ENCODE measurements at places on chromosomes 4 and X.

DNA sequence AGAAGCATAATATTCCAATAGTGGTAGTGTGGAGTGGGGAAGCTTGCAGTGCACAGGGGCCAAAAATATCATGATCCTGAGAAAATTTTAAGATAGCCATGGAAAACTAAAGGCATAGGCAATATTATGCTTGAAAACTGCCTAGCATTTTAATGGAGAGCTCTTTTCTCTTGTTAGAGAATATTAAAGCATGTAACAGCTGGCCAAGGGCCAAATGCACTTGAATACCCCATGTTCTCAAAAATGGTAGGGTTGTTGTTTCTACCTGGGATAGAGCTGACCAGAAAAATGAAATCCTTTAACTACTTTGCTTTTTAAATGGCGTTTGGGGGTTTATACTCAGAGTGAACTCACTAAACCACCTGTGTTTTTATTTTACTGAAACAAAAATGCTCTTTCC is 739.6 kb upstream of the SLIT2 start:
- DNase-seq: no peak

DNA sequence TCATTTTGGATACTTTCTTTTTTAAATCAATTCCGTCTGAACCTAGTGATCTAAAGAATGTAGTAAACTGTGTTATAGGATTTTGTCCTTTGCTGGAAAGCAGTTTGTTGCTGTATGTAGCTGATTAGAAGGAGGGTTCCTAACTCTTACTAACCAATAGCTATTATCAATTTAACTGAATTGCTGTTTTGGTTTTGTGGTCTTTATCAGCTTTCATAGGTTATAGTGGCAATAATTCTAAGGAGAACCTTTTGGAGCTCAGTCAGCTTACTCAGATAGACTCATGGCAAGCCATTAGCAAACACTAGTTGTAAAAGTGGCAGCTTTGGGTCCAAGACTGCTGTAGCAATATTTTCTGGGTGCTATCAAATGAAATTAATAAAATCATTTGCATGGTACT is 29.6 kb downstream of the SH3BGRL start:
- no peak for DNase-seq

DNA sequence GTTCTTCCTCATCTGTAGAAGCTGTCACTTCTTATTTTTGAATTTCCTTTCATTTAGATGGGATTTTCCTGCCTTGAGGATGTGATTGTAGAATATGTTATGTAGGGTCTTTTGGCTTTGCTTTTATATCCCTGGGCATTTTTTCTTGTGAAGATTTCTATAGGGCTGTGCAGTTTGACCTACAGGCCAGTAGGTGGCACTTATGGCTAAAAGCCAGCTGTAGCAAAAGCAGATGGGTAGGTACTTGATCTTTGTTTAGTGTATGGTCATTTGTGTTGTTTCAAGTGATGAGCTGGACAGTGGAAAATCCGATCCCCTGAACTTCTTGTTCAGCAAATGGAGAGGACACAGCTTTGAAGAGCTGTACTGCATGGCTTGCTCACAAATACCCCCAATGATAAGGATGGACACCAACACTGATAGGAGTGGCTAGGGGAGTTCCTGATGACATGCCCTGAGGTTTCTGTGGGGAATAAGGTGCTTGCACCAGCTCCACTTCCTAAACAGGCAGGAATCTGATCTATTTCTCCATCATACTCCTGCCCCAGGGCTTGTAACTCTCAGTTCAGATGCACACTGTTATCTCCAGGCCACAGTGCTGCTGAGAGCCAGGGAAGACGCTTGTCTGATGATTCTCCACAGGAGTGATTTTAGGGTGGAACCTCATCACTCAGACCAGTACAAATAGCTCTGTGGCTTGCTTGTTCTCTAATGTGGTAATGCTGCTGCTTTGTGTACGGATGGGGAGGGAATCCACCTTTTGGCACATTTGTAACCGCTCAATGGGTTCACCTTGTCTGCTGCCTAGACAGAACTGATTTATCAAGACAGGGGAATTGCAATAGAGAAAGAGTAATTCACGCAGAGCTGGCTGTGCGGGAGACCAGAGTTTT is 417.1 kb upstream of the MAGEB16 start:
- DNase-seq: no peak

- DNase-seq: peak; percentile 5
Observed at GRCh38 chr4:89249716-89250361, 57.8 kb downstream of the GPRIN3 start.

- DNase-seq: no peak
Observed at GRCh38 chr4:40613456-40613855, 16.2 kb downstream of the RBM47 start.

GRCh38 chrX:68753218-68753617 is 75.6 kb upstream of the EFNB1 start:
- no peak for DNase-seq

DNA sequence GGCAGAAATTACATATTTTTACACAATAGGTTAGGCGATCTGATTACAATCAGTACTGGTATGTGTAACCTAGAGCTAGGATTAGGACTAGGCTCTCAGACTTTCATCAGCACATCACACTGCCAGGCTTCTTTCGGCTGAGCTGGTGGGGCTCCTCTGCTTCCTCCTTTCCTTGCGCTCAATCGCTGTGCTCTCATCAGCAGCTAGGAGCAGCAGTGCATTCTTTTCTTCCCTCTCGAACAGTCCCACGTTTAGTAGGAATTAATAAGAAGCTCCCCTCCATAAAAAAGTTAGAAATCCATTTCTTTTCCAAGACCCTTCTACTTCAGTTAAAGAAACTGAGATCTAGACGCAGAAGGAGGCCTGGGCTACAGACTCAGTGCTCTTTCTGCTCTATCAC is 350.4 kb downstream of the SPRY1 start:
- DNase-seq: no peak

- no peak for DNase-seq
Observed at GRCh38 chr4:40240040-40240653, 43.3 kb downstream of the RHOH start.

GRCh38 chrX:98448524-98448923 is 1564.8 kb downstream of the RPA4 start:
- no peak for DNase-seq

DNA sequence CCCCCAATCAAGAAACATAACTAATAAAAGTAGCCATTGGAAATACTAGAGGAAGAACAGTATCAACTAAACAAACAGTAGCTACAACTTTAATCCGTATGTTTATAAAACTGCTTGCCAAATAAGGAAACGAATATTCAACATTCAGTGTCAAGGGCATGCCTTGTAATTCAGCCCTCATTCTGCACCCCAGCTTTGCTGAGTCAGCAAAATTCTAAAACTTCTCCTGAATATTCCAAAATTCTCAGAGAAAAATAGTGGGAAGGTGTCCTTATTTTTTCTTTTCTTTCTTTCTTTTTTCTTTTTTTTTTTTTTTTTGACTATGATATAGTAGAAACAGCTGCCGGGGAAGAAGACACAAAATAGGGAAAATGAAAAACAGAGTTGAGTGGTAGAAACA is 344.8 kb upstream of the MAGEC2 start:
- DNase-seq: no peak

DNA sequence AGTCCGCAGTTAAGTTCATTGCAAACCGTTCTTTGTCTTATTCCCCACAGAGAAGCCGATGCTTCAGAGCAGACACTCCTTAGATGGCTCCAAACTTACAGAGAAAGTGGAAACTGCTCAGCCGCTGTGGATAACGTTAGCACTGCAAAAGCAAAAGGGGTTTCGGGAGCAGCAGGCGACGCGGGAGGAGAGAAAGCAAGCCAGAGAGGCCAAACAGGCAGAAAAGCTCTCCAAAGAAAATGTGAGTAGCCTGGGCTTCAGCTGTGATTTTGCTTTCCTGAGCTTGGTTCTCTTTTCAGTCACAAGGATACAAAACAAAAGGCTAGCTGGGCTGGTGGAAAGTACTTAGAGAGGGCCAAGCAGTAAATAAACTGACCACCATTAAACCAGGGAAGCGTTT is 64.0 kb downstream of the AASDH start:
- no peak for DNase-seq

All from NCI-H774 (cell line).